ENCODE measurements at places on chromosomes 3 and 15.

DNA sequence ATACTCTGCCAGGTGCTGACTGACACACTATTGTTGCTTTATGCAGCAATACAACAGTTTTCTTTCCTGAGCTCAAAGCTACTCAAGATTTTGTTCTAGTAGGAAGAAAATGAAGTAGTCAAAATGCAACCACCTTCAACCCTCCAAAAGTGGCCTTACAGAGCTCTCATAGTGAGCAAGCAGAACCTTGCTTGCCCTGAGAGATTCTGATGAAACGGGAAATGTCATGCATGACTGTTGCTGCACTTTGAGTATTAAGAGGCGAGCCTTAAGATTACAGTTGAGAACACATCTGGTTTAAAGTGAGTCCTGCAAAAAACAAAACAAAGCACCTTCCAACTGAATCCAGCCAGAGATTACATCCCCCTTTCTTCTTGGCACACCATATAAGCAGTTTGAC lies 29.7 kb downstream of the MINDY4B start:
- DNase-seq = no peak

- DNase-seq = no peak
These were observed 15.0 kb upstream of the TRANK1 start for GRCh38 chr3:36959821-36960220.

DNA sequence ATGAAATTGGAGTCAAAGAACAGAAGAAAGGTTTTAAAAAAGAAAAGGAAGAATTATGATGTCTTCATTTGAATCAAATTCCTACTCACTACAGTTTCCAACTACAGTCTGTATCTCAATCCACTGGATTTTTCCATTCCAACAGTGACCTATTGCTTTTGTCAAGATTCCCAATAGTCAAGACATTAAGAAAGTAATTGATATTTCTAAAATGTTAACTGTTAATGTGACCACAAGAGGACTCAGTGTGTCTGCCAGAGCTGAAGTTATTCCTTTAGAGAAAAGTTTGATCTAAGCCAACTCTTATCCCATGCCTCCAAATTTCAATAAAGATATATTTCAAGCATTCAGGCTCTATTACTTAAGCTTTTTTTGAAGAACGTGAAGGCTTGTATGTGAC lies 163.2 kb downstream of the CACNA1D start:
- DNase-seq = no peak

- DNase-seq = no peak
These were observed 67.6 kb downstream of the TP63 start for GRCh38 chr3:189698811-189699210.

DNA sequence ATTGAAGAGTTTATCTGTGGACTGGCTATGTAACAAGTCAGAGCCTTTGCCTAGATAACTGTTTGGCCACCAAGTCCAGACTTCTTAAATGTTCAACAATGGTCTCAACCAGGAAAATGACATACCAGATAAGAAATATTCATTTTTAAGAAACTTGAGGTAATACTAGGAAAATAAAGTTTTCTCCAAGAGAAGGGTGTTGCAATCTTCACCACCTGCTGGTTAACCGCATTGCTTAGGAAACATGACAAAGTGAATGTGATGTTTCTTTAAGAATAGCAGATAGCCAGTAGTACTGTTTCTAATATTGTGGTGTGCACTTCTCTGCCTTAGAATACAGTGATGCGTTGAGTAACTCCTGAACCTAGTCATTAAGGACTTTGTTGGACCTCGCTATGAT lies 321.5 kb upstream of the CADM2 start:
- DNase-seq = no peak

GRCh38 chr3:184175506-184175905 lies 851 bp downstream of the AP2M1 start:
- no peak for DNase-seq

- peak; percentile 30 for DNase-seq
These were observed 198.8 kb downstream of the DOCK3 start for GRCh38 chr3:50873376-50874157.

- no peak for DNase-seq
These were observed 6.1 kb downstream of the DNASE1L3 start for GRCh38 chr3:58204720-58205119.

DNA sequence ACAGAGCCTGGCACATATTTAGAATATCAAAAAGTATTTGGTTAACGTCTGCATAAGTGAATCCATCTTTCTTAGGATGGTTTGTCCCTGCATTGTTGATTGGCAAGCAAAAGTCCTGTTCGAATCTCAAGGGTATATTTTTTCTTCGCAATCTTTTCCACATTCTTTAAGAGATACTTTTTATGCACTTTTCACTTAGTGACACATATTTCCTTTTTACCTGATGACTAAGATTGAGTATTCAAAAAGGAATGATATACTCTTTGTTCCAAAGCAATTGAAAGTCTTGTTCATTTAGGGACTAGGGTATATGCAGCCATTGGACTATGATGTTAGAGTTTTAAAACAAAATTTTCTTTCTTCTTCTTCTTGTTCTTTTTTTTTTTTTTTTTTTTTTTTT lies 349.9 kb downstream of the NLGN1 start:
- DNase-seq = no peak

GRCh38 chr3:158094235-158095110 lies 11.7 kb downstream of the SHOX2 start:
- no peak for DNase-seq

DNA sequence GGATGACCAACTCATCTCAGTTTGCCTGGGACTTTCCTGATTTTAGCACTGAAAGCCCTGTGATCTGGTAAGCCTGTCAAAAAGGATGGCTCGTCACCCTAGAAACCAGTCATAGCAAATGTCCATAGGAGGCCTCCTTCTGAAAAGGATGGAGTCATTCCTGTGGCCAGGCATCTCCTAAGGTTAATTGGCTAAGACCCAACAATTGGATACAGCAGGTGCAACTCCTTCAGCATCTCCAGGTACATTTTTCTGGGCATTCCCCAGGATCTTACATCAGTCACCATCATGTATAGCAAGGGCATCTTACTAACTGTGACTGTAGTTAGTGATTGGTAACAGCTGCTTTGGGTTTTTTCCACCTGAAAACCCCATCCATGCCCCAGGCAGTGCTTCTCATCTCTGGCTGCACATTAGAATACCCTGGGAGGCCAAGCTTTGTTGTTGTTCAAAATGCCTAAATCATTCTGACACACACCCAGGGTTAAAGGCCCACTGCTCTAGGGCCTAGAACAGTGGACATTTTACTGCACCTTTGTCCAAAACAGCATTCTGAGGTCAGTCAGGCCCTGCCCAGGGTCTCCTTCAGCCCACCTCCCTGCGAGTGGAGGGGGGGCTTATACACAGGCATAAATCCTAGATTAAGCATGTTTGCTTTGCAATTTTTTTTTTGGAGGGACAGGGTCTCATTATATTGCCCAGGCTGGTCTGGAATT lies 28.3 kb upstream of the GALNT15 start:
- no peak for DNase-seq

- no peak for DNase-seq
These were observed 168.8 kb upstream of the NDN start for GRCh38 chr15:23855947-23856346.

GRCh38 chr15:80633221-80633620 lies 61.9 kb upstream of the ABHD17C start:
- DNase-seq = no peak

DNA sequence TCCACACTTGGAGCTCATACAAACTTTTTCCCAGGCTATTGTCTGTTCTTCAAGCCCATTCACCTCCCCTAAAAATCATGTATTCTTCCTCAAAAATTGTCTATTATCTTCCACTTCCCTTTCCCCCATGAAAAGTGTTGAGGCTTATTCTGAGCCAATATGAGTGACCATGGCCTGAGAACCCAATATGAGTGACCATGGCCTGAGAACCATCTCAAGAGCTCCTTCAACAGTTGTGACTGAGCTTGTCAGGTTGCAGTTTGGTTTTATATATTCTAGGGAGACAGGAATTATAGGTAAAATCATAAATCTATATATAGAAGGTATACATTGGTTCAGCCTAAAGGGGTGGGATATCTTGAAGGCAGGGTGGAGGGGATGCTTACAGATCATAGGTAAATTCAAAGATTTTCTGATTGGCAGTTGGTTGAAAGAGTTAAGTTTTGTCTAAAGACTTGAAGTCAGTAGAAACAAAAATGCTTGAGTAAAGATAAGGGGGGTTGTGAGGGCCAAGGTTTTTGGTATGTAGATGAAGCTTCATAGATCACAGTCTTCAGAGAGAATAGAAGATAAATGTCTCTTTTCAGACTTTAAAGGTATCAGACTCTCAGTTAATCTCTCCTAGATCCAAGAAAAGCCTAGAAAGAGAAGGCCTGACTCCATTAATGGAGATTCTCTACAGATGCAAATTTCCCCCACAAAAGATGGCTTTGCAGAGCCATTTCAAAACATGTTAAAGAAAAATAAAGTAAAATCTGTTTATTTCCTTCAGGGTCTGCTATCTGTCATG lies 95.8 kb downstream of the TGFBR2 start:
- DNase-seq = no peak

GRCh38 chr3:153038779-153039178 lies 123.2 kb upstream of the RAP2B start:
- no peak for DNase-seq

GRCh38 chr3:161946443-161946960 lies 449.9 kb downstream of the OTOL1 start:
- peak; percentile 92 for DNase-seq

- no peak for DNase-seq
These were observed 521.8 kb upstream of the CNTN3 start for GRCh38 chr3:75136100-75136897.

Measured in KBM-7 (cell line).